ENCODE measurements at places on chromosomes 12 and 14.
A peak's percentile ranks its signal among the peaks of the same experiment; 100 is the strongest.

- no peak for DNase-seq
These were observed 349.7 kb downstream of the ATP23 start for GRCh38 chr12:58291106-58291505.

GRCh38 chr12:5440978-5441377, 9.1 kb downstream of the NTF3 start:
- DNase-seq: no peak

DNA sequence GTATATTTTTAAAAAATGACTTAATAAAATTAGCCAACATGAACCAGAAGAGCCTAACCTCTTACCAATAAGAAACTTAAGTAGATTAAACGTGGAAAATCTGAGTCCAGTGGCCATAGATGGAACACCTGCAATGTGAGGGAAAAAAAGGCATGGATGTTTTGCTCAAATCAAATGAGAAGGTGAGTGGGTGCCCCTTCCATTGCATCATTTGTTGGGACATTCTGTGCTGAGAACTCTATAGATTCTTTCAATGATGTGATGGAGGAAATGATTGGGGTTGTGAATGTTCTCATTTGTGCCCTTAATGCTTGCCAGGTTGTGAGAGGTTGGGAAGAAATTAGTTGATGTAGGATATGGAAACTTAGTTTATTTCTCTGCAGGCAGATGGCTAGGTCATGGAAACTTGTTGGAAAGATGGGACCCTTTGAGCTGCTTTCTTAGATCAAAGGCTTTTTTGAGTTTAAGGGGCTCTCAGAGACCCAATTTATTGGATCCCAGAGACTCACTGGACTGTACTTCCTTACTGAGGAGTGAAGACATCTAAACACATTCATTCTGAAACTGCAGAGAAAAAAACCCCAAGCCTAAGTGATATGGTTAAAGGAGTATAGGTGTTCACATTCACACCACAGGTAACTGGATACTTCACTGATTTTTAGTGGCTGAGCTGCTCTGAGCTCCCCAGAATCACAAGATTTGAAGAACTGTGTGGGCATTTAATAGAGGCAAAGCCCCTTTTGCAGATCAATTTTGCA, 95.9 kb downstream of the DACT1 start:
- DNase-seq: no peak

DNA sequence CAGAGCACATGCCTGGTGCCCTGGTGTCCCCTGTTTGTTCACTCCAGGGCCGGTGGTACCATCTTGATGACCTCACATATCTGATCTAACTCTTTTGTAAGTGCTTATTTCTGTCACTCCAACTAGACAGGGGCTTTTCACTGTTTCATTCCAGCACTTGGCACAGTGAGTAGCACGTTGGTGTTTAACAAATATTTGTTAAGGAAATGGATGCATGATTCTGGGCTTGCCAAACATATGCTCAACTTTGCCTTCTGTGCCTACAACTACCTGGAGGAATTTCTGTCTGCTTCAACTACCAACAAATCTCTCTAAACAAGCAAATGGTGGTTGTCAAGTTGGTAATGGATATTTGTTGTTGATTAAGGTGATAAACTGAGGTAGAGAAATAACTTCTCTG, 31.6 kb downstream of the PDE6H start:
- no peak for DNase-seq

DNA sequence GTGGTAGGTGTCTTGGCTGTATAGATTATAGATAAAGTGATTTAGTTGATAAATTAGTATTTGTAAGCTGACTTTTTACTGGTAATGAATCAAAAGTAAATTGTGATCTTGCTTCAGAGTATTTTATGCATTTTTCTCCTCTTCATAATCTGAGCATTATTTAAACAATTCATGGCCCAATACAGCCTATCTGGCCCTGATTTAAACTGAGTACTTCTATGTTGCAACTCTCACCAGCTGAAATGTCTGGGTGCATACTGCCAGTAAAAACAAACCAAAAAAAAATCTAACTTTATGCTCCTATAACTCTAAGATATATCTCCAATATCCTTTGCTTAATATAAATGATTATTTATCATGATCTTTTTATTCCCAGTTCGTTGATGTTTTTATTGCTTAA, 86.6 kb downstream of the MIA2 start:
- no peak for DNase-seq

- peak; percentile 22 for DNase-seq
These were observed 45.6 kb downstream of the STAB2 start for GRCh38 chr12:103632554-103633216.

- DNase-seq: no peak
These were observed 6.0 kb downstream of the HOXC4 start for GRCh38 chr12:54059668-54060067.

- DNase-seq: no peak
These were observed 197.7 kb upstream of the STXBP6 start for GRCh38 chr14:25247609-25248008.

DNA sequence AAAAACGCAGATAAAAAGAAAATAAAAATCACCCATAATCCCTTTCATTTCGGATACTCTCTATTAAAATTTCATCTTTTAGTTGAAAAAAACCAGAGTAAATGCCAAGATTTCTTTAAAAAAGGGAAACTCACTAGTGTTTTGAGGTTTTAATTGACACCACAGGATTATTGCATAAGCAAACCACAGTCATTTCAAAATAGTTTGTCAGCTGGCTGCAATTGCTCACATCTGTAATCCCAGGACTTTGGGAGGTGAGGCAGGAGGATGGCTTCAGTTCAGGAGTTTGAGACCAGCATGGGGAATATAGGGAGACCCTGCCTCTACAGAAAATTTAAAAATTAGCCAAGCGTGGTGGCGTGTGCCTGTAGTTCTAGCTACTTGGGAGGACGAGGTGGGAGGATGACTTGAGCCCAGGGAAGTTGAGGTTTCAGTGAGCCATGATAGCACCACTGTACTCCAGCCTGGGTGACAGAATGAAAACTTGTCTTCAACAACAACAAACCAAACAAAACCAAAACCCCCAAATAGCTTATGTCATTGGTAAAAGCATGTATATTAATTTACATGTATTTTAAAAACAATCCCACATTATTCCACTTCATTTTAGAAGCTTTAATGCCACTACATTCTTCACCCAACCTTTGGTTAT, 48.8 kb downstream of the SYNE2 start:
- no peak for DNase-seq

GRCh38 chr14:77105145-77105939, 7.3 kb downstream of the CIPC start:
- no peak for DNase-seq

DNA sequence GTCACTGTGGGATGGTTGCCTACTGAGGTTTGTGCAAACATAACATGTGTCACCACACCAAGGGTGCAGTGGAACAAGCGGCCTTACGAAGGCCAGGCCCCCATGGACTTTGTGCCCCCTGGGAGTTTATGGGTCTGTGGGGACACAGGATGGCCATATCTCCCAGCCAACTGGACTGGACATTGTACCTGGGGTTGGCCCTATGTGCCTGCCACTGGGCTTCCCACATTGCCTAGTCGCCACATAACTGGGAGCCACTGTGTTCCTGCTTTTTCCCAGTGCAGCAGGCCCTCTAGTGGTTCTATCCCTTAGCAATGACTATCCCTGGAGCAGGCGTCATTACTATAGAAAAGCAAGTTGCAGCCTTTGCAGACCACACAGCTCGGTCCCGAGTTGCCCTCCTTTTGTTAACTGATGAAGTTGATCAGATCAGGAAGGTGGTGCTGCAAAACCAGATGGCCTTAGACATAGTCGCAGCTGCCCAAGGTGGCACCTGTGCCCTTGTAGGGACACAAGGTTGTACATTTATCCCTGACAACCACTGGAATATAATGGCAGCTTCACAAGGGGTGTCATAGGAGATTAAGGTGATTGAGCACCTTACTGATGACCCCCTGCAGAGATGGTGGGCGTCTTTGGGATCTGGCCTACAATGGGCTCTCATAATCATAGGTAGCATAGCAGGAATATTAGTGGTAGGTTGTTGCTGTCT, 15.2 kb upstream of the RNASE12 start:
- DNase-seq: no peak

GRCh38 chr12:29960122-29960521, 176.4 kb upstream of the TMTC1 start:
- DNase-seq: no peak

DNA sequence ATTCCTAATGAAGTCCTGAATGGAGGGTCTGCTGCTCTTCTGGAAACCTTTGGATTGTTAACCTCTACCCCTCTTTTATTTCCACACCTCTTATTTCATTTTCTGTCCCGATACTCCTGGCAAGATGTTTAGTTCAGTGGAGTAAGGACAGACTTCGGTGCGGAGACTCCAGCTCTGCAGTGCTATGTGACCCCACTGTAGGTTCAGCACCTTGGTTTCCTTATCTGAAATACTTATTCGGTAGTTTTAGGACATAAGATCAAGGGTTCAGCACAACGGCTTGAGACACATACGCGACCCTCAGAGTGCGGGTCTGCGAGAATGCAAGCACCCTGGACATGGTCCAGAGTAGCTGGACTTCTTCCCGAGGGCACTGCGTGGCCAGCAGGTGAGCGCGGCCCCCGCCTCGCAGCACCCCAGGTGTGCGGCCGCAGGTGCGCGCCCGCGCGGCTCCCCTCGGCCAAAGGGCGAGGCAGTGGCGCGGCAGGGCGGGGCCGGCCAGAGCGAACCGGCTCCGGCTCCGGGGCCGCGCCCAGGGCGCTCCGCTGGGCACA, 465 bp upstream of the FGD4 start:
- no peak for DNase-seq

- no peak for DNase-seq
These were observed 81.0 kb upstream of the MED13L start for GRCh38 chr12:116358536-116358892.

GRCh38 chr14:68888025-68888850, 90.9 kb downstream of the ACTN1 start:
- DNase-seq: no peak

- DNase-seq: no peak
These were observed 56.3 kb downstream of the SLC6A15 start for GRCh38 chr12:84856156-84856900.

- DNase-seq: no peak
These were observed 232.7 kb downstream of the RPAP3 start for GRCh38 chr12:47473091-47473490.

DNA sequence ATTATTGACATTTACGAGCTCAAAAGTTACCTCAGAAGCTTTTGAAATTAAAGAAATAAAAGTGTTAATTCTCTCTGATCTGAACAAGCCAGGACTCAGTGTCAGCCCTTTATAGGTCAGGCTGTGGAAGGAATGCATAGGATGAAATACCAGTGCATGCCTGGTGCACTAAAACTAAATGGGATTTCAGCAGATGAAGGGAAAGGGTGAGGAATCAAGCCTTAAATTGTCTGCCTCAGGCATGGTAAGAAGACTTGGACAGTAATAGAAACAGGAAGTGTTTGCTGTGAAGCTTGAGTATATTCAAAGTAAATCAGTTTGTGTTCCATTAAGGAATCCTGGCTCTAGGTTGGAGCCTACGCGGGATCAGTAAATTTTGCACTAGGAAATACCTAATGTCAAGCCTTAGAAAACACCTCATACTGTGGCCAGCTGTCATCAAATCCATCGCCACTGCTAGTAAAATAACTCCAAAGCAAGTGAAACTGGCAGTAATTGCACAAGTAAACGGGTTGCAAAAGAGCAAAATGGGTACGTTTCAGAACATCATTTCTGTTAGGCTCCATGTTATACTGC, 76.3 kb downstream of the PDE3A start:
- DNase-seq: no peak

GRCh38 chr12:47107926-47108325, 28.2 kb upstream of the AMIGO2 start:
- no peak for DNase-seq

DNA sequence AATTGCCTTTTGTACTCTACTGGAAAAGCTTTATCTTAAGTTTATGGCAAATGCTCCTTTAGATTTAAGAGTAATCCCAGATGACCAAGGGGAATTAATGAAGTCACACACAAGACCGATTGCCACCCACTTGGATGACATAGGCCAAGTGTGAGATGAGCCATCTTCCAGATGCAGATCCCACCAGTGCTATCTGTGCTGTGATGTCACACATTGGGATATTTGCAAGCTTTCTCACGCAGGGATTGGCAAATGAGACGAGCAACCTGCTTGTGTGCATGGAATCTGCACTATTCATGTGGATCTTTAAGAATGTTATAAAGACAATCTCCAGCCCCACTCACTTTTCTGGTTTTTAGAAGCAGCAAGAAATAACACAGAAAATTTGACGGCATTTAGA, 602.1 kb upstream of the TMEM132C start:
- no peak for DNase-seq

Measured in CD4-positive, alpha-beta T cell treated with Interleukin-4 for 1 hour (primary cell).